ENCODE measurements at places on chromosomes 3 and 15.

GRCh38 chr3:101806491-101806890 is 27.5 kb downstream of the NXPE3 start:
- no peak for DNase-seq

DNA sequence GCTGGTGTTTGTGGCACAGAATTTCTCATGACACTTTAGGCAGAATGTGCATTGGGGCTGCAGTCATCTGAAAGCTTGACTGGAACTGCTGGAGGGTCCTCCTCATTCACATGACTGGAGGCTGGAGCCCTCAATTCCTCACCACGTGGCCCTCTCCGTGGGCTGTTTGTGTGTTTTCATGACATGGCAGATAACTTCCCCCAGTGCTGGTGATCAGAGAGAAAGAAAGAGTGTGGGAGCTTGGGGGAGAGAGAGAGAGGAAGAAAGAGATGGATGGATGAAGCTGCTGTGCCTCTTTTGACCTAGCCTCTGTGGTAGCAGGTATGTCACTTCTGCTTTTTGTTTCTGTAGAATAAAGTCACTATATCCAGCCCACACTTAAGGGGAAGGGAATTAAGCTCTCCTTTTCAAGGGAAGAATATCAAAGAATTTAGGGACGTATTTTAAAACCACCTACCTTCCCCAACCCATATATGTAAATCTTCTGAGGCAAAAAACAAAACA is 169.6 kb upstream of the IL12A start:
- no peak for DNase-seq

GRCh38 chr3:106184540-106185457 is 316.0 kb upstream of the CBLB start:
- DNase-seq, result no peak

DNA sequence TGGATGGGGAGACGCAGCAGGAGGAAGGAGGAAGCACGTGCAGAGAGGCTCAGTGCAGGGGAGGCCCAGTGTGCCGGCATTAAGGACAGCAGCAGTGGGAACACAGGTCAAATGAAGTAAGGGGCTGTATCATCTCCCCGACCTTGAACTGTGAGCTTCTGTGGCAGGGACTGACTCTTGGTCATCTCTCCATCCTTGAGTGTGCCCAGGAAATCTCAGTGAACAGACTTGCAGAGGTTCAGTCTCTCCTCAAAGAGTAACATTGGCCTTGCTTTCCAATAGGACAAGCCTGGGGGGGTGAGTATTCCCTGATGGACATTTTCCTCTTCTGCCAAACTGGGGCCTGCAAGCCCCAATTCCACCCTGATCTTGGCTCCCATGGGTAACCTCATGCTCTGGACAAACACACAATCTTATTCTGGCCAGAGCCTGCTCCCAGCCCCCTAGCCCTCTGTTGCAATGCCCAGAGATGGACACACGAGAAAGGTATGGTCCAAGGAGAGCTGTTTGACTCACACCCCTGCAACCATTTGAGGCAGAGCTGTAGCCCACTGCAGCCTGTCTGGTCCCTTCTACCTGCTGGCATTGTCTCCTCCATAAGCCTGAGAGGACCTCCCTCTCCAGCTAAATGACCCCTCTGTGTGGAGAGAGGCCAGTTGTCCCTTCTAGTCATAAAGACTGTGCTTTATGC is 50.9 kb downstream of the TLE3 start:
- peak; percentile 15 for DNase-seq

GRCh38 chr3:69433969-69434325 is 48.1 kb upstream of the FRMD4B start:
- DNase-seq, result no peak

DNA sequence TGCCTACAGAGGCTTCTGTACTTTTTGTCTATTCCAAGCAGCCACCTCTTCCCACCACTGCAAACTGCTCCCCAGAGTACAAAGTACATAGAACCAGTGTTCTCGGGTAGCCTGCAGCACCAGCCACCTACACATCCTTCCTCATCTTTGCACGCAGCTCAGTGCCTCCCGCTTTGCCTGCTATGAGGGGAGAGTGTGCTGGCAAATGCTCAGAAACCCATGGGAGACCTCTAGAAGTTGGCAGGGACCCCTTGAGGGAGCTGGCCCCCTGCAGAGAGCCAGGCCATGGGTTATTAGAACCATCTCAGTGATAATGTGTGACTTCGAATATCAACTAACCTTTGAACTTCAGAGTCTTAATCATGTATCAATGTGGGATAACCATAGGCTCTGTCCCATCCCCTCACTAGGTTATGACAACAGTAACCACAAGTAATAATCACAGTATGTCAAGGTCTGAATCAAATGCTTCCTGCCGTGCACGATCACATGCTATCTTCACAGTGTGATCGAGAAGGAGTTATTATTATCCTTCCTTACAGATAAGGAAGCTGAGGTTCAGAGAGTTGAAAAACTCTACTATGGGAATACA is 22.8 kb upstream of the SMAD3 start:
- peak; percentile 67 for DNase-seq

DNA sequence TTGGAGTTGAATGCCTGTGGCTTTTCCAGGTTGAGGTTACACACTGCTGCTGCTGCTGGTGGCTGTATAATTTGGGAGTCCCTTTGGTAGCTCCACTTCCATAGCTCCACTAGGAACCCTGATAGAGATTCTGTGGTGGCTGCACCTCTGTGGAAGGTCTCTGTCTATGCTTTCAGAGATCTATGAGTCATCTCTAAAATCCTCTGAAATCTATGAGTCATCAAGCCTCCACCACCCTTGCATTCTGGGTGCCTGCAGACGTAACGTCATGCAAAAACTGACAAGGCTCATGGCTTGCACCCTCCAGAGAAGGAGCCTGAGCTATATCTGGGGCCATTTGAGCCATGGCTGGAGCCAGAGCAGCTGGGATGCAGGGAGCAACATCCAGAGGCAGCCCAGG is 1037.0 kb upstream of the CFAP20DC start:
- peak; percentile 55 for DNase-seq

DNA sequence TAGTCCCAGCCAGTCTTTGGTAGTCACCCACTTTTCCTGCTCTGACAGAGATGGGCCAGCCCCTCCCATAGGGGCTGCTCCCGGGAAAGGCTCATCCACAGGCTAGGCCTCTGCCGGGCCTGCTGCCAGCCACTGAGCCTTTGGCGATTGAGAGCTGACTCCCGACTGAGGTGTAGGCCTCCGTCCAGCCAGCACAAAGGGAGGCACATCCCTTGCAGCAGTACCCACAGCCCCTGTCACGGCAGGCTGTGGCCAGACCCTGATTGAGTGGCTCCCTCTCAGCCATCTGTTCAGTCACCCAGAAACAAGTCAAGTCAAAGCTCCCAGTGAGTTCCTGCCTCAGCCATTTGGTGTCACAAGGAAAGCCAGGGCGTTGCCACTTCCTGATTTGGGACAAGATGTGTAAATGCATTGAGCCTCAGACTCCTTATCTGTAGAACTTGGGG is 6.2 kb upstream of the PAK6 start:
- DNase-seq, result peak; percentile 19

DNA sequence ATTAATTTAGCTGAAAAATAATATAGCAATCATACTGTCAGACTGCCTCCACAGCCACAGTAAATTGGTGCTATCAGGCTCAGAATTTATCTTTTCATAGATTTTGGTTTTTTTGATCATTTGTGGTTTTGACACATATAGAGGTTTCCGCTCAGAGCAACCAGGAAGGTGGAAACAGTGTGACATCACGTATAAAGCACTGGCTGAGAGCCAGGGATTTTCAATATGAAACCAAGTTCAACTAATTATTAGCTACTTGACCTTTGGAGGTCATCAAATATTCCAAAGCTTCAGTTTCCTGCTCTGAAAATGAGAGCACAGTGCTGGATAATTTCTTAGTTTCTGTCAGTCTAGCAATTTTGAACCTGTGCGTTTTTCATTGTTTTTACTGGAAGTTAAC is 433.8 kb upstream of the SUCLG2 start:
- DNase-seq, result no peak

DNA sequence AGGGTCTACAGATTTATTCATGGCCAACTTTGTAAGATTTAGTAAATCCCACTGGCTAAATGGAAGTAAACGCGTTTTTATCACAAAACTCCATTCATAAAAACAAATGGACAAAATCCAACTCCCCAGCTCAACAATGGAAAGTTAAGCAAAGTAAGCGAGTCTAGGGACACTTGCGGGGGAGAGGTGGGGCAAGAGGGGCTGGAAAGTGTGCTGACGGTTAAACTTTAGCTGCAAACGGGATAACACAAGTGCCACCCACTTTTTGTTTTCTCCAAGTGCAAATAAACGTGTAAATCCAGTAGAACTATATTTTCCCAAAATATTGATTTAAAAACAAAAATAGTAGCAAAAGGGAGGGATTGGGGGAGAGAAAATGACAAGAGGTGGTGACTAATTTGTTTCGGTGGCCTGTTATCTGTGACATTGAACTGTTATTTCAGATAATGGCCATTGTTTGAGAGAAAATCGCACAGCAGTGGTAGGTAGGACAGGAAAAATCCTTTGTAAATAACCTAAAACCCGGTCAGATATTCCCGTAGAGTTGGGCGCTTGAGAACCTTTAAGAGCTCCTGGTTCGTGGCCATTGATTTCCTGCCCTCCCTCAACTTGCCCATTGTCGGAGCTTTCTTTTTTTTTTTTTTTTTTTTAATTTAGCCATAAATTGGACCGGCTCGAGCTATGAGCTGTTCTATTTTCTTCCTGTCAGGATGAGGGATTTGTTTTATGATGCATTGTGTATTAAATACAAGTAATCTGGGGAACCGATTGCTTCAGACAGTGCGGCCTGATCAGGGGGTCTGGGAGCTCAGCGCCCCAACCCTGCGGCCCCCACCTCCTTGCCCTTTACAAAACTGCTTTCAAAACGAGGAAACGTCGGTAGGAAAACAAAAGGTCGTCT is 514.8 kb downstream of the MECOM start:
- DNase-seq, result no peak

DNA sequence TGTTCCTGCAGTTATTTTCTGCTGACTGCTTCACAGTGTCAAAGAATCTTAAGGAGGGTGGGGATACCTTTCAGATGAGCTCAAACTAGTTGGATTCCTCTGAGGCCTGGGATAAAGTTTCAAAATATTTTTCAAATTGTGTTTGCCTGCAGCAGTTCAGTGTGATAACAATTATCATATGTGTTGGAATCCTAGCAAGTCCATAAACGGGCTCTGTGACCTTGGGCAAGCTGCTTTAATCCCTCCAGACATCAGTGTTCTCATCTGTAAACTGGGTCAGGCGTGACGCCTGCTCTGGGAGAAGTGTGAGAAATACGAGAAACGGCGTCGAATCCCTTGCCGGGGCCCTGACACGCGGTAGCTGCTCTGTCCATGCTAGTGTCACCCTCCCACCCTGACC is 153.5 kb downstream of the UACA start:
- no peak for DNase-seq

- DNase-seq, result no peak
Observed at GRCh38 chr3:125316949-125317348, 58.2 kb downstream of the ZNF148 start.

GRCh38 chr3:18092726-18093125 is 332.4 kb downstream of the SATB1 start:
- DNase-seq, result no peak

GRCh38 chr3:69987833-69988232 is 11.7 kb upstream of the SAMMSON start:
- no peak for DNase-seq

GRCh38 chr3:45409921-45410320 is 21.5 kb downstream of the LARS2 start:
- DNase-seq, result peak; percentile 59

DNA sequence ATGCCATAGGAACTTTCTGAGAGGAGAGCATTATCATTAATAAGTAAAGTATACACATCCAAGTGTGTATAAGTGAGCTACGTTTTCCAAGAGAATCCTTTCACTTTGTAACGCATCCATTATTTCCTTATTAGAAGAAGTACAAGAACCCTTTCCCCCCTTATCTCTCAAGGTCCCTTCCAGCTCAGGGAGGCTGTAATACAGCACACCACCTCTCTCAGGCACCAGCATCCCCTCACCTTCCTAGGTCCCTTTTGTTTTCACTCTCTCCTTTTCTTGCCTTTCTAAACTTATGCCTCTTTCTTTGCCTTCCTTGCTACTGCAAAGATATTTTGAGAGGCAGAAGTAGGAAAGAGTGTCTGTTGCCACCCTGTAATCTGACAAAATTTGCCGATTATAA is 446.0 kb downstream of the GRM7 start:
- no peak for DNase-seq

DNA sequence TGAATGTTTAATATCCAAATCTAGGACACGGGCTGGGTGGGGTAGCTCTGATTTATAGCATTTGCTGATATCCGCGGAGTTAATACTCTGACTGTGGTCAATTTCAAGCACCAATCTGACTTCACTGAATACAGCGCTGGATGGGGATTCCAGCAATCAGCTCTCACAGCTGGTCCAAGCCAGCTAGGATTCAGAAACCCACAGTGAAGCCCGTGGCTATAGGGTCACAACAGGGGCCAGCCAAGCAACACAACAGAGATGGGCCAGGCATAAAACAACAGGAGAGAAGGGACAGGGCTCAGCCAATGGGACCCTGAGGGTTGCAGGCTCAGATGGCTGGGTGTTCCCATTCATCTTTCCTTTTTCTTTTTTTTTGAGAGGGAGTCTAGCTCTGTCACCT is 5.4 kb upstream of the LMAN1L start:
- DNase-seq, result no peak

- no peak for DNase-seq
Observed at GRCh38 chr3:126304291-126304690, 52.9 kb downstream of the KLF15 start.

- DNase-seq, result peak; percentile 59
Observed at GRCh38 chr3:41198526-41198925, 779 bp upstream of the CTNNB1 start.

GRCh38 chr3:76043746-76044145 is 258.4 kb upstream of the ZNF717 start:
- no peak for DNase-seq

- DNase-seq, result no peak
Observed at GRCh38 chr3:8768364-8769087, 887 bp downstream of the OXTR start.

DNA sequence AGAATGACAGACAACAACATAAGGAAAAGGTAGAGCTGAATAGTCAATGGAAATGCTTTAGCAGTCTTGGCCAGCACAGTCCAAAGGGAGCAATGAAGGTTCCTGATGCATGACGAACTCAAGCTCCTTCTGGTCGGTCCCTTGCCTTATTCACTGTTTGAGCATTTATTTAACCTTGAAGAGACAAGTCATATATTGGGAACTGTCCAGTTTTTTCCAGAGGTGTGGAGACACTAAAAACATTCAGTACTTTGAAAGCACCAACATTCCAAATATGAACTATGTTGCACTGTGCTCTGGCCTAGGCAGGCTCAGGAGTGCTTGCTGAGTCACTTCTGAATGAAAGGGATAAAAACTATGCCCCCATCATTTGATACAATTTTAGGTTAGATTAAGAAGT is 384.8 kb downstream of the MECOM start:
- no peak for DNase-seq

DNA sequence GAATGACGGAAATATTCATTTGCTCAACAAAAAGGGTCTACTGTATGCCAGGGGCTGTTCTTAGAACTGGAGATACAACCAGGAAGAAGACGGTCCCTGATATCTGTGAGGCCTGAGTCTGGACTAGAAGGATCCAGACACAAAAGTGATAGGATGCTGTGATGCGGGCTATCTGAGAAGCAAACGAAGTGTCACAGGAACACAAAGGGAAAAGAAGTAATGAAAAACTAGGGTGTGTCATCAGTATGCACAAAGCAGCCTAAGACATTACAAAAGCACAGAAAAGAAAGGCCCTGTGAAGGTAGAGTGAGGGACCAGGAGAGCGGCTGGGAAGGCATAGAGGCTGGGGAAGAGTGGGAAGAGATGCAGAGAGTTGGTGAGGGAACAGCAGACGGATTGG is 63.3 kb upstream of the C3orf80 start:
- DNase-seq, result no peak

Measured in NB4 (cell line).